NCI-H187 (cell line): ENCODE measurements at places on chromosomes 5 and 9.

DNA sequence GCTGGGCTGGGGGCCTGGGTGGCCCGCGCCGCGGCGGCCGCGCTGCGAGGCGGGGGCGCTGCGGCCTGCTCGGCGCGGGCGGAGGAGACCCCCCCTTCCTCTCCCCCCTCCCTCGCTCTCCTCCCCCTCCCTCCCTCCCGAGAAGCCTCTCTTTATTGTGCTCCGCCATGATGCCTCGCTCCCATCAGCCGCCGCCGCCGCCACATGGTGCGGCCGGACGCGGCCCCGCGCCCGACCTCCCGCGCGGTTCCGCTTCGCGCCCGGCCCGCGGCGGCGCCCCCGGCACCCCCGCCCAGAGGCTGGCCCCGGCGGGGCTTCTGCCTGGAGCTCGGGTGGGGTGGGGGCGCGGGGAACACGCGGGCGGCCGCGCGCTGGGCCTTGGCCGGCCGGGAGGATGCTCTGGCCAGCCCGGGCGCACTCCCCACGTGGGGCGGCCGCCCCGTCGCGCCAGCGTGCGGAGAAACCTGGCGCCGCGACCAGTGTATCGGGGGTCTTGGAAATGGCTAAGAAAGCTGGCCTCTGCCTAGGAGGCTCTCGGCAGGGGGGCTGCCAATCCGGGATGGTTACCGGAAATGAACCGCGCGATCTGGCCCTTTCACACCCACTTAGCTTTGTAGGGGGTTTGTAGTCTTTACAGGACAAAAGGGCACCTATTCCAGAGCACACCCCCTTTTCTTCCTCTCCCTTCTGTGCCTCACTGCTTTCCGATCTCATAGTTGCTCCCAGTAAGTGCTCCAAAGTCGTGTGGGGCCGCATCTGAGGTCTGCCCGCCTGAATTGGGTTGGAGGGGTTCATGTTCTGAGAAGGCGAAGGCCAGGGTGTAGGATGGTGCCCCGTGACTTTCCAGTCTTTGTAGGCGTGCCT, 1.0 kb downstream of the SET start:
- no peak for DNase-seq

DNA sequence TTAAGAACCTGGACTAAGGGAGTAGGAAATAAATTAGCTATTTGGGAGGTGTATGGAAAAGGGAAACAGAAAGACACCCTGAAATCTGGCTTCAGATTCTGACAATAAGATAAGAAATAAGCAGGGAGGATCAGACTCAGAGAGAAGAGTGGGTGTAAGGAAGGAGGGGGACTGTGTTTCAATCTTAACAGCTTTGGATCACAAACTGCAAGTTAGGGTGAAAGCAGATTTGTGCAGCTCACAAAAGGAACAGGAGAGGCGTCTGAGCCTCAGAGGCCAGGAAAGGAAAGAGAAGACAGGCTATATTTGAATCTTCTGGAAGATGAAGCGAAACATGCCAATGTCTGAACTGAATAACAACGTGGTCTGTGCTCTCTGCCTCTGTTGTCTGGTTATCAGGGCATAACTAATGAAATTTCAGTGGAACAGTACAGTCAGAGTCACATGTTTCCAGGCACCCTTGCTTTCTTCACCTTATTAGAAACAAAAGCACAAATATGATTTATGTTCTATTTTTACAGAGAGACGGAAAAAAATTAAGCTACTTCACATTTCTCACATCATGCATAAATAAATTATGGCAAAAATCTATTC, 26.6 kb downstream of the SGTB start:
- no peak for DNase-seq

DNA sequence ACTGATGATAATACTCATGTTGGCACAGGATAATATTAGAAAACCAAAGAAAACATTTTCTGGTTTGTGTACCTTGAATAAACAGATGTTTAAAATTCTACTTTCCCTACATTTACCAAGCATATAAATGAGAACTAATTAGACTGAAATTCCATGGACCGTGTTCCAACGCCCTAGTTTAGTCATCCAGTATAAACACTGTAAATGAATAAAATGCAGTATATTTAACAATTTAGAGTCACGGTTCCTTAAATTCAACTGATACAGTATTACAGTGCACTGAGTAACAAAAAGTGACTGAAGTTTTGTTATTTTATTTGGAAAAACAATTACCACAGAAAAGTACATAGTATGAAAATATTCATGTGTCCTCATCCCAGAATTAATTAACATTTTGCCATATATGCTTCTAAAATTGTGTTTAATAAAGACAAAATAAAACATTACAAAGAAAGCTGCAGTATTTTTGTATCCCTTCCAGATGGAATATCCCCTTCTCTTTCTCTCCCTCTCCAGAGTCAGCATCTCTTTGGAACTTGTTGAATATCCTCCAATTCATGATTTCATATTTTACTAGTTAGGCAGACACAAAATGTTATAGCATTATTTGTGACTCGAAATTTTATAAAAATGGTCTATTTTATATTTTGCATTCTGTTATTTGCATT, 112.5 kb downstream of the HMHB1 start:
- no peak for DNase-seq

DNA sequence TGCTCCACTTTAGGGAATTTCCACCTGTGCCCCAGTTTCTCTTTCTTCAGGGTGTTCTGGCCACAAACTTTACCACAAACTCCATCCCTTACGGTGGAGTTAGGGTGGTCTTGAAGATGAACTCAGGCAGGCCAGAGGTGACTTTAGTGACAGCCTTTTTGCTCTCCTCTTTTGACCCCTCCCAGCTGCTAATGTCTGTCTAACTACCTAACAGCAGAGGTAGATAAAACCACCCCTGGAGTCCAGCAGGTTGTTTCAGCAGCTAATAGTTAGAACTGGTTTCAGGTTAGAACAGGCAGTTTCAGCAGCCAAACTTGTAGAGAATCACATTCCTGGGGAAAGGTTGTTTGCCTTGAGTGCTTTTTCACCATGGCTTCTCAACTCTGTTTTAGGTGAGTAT, 971.3 kb upstream of the CDH18 start:
- no peak for DNase-seq

DNA sequence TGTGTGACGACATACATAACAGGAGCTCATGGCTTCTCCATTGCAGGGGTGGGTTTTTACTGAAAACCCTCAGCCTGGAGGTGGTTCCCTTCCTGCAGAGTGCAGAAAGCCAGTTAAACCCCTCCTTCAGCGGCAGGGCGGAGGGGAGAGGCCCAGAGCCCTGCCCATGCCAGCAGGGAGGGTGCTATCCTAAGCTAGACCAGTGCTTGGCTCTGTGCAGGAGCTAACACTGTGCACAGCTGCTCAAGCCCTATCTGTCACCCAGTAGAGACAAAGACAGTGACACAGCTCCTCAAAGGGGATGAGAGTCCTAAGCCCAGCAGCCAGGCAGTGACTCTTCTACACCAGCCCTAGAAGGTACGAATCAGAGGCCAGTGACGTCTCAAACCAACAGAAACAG, 70.0 kb upstream of the ZSWIM6 start:
- no peak for DNase-seq

GRCh38 chr5:75433814-75434506, 77.5 kb downstream of the CERT1 start:
- no peak for DNase-seq

- DNase-seq = no peak
These were observed 6.5 kb upstream of the TMEM210 start for GRCh38 chr9:137178201-137178938.

GRCh38 chr5:54187694-54188093, 122.7 kb downstream of the ARL15 start:
- DNase-seq = no peak

- no peak for DNase-seq
These were observed 117.3 kb upstream of the PTCH1 start for GRCh38 chr9:95634114-95634513.

GRCh38 chr5:154771383-154771901, 16.3 kb downstream of the LARP1 start:
- no peak for DNase-seq

GRCh38 chr9:136194540-136194939, 10.4 kb downstream of the LHX3 start:
- DNase-seq = no peak

GRCh38 chr5:176846335-176847140, 36.2 kb downstream of the UNC5A start:
- no peak for DNase-seq

GRCh38 chr5:161641444-161641843, 44.1 kb upstream of the GABRA6 start:
- DNase-seq = no peak

- DNase-seq = no peak
These were observed 1074.2 kb upstream of the WWC1 start for GRCh38 chr5:167217097-167217743.

DNA sequence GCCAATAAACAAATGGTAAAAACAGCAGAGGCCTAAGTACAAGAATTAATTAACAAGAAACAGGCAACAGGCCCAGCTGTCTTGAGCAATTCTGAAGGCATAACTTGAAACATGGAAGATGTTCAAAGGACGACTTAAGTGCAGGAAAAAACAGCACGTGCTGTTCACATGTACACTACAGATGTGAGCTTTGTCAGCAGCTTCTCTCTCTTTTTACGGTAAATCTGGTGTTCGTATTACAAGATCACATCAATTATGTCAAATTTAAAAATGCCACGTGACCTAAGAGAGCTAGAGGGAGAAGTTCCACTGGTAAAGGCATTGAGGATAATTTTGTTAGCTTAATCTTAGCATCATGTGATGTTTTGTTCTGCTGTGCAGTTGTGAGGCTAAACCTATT, 281.1 kb downstream of the PSAT1 start:
- DNase-seq = no peak

GRCh38 chr5:154394307-154394706, 51.5 kb upstream of the SAP30L start:
- no peak for DNase-seq

DNA sequence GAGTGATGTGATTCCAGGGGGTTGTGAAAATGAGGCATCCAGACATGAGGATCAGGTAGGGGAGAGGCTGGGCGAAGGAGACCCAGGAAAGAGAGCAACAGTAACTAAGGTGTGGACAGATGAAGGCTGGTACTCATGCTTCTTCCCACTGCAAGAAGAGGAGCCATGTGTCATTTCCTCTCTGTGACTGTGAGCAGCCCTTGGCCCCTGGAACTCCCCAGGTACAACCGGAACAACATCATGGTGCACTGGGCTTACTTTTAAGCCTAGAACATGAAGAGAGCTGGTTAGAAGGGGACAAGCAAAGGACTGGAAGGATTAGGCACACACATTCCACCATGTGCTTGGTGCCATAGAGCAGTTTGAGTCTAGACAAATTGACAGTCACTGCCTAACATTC, 10.9 kb upstream of the IL12B start:
- DNase-seq = no peak

- no peak for DNase-seq
These were observed 13.4 kb downstream of the MAST4 start for GRCh38 chr5:66609615-66610014.
